ENCODE measurements at places on chromosomes 5 and 9. TPM values are rescaled to one million over a fixed set of nuclear protein-coding genes. Genes with fewer than 3 reads are reported as not detected.

DNA sequence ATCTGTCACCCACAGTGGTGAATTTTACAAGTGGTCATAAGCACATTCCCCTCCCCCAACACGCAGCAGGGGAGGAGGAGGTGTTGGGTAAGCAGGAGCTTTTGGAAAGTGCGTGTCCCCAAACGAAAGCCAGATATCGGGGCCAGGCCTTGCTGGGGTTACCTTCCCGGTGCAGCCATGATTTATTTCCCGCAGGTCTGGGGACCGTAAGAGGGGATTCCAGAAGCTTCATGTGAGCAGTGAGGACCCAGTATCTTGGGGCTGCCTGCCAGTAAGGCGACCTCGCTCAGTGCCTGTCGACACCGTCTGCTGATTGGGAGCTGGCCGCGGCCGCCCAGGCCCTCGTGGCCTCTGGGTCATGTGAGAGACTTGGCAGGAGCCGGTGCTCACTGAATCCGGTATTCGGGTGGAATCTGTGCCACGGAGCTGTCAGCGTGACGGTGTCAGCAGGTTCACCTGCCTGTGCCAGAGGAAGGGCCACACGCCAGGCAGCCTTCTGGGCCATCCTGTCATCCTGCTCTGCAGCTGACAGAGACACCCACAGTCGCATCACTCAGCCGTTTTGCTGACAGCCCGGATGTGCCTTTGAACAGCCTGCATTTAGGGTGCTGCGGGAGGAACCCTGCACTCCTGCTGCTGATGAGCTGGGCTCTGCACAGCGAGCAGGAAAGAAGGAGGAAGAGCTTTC lies 37.3 kb downstream of the SEC61B start:
- DNase-seq = peak; percentile 54

DNA sequence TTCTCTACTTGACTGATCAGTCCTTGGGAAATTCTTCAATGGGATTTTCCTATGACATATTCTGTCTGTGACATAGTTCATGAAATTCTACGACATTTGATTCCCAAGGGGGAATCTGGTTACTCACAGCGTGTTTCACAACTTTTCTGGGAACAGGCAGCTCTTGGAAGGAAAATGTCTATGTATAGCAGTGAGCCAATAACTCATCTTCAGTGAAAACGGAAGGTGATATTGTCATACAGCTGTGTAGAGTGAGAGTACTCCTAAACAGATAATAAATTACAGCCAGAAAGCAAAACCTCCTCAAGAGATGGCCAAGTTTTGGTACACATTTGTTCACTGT lies 91.4 kb downstream of the C9orf152 start:
- peak; percentile 94 for DNase-seq

DNA sequence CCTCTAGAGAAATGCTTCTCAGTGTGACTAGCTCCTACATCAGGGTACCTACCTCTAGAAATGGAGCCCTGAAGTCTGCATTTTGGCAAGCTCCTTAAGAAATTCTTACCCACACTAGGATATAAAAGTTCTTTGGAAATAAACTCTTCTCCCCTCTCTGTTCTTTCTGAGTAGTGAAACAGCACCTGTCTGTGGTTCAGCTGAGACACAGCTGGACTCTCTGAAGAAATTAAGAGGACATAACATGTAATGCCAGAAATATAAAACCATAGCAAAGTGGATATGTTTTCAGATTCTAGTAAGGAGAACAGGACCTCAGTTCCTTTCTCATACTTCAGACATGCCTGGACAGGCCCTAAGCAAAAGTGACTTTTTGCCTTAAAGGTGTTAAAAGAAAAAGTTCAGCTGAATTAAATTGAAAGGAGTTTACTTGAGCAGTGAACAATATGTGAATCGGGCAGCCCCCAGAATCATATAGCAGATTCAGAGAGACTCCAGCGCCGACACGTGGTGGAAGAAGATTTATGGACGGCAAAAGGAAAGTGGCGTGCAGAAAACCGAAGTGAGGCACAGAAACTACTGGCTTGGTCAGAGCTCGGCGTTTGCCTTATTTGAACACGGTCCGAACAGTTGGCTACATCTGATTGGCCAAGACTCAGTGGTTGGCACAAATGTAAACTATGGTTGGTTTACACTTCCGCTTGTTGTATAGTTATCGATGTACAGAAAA lies 64.5 kb downstream of the PRKACG start:
- DNase-seq = no peak

DNA sequence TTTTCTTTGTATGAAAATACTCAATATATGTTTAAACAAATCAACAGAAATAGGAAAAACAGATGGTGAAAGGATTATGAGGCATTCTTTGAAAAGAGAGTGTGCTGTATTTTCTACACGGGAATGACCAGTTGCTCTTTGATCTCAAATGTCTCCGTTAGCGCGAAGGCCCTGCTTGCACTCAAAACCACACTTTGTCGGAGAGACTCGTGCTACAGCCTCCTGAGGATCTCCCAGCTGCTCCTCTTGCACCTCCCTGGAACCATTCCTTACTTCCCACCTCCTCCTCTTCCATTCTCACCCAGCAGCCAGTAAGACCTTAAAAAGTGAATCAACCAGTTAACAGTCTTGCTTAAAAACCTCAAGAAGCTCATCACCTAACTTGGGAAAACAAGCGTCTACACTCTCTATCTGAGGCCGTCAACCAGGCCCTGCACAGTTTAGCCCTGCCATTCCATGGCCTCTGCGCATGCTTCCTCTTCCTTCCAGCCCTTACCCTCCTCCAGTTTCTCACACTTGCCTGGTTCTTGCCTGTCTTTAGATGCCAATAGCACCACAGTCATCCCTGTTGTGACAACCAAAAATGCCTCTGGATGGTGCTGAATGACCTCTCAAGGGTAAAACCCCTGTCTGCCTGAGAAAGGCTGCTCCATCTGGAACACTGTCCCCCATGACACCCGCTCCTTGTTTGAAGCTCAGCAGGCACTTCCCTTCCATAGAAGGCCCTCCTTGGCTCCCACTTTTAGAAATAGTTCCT lies 594.7 kb upstream of the WWC1 start:
- no peak for DNase-seq

GRCh38 chr5:76724871-76725270 lies 8.9 kb downstream of the F2R start:
- peak; percentile 62 for DNase-seq

GRCh38 chr5:4189317-4189716 lies 593.7 kb downstream of the IRX1 start:
- DNase-seq = peak; percentile 1

- DNase-seq = peak; percentile 51
Measured at GRCh38 chr9:109771087-109771486, 8.9 kb upstream of the PALM2AKAP2 start.

GRCh38 chr9:15837079-15837679 lies 284.3 kb downstream of the CCDC171 start:
- DNase-seq = peak; percentile 70

DNA sequence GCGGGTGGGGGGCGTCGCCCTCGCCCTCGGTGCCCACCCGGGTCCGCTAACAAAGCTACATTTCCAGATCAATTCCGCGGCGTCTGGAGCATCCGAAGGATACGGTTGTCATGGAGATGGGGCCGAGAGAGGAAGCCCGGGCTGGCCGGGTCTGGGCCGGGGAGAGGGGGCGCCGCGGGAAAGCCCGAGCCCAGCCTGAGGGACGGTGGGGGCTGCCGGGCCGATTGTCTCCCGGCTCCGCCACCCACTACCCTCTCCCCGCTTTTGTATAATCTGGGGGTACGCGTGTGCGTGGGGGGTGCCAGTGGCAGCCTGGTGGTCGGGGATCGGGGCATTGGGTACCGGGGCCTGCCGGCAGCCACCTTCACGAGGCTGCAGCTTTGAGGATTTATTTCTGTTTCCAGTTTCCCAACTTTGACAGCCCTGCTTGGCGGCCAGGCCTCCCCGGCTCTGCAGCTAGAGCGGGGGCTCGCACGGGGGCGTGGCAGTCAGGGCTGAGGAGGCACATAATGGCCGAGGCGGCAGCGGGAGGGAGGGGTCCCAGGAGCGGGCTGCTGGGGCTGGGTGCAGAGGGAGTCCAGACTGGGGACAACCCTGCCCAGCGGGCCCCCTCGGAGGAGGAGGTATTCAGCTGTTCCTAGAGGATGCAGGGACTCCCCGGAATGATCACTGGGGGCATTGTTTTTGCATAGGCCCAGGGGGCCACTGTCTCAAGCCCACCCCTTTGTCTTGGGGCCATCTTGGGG lies 626 bp downstream of the PSD2 start:
- DNase-seq = no peak

DNA sequence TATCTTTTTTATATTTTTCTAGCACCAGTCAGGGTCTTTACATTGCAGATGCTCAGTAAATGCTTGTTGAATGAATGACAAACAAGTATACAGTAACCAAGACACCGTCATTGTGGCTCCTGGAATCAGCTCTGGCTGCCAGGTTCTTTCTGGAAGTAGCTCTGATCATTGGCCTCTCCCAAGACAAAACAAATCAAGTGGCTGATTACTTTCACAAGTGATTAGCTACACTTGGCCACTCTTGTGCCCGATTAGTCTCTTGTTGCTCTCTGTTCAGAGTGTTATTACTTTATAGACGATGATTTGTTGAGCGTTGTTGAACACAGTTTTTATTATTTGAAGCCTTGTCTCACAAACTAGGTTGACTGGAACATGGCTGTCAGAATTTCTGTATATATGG lies 119.6 kb upstream of the TLX3 start:
- DNase-seq = no peak

GRCh38 chr9:68844631-68845612 lies 139.9 kb downstream of the PIP5K1B start:
- peak; percentile 36 for DNase-seq

GRCh38 chr9:19875291-19875920 lies 86.6 kb upstream of the SLC24A2 start:
- DNase-seq = peak; percentile 27

DNA sequence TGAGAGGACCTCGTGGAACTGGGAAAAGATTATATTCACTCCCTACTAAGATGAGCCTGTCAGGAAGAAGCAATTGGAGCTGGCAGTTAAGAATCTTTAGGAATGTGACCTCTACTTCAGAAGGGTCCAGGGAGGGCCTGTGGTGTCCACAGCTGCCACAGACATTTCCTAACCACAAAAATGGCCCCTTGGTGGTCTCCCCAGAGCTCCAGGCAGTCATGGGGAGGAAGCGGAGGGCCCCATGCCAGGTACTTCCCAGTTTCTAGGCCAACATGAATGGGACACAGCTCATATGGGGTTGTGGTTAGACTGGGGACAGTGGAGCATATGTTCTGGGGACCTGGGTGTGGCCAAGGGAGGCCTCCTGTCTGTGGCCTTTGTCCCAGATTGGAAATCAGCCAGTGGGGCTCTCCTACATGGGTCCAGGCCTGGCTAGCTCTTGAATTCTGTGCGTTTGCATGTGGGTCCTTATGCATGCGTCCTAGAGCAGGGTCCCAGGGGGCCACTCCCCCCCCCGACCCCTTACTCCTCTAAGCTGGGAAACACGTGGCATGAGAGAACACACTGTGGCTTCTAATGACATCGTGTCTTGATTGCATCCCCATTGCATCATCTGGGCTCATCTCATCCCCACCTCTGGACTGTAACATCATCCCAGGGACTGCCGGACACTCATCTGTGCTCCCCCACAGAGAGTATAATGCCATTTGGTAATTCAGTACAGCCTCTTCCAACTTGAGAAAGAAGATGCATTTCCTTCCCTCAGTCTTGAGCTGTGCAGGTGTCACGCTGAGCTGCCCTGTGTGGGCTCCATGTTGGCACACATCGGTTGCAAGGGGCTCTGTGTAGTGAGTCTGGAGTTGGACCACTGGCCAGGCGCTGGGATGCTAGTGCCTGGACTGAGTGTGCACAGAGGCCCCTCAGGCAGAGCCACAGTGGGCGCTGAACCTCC lies 31.3 kb downstream of the IRF1 start:
- DNase-seq = peak; percentile 53

GRCh38 chr5:80755626-80756025 lies 100.8 kb upstream of the DHFR start:
- no peak for DNase-seq

DNA sequence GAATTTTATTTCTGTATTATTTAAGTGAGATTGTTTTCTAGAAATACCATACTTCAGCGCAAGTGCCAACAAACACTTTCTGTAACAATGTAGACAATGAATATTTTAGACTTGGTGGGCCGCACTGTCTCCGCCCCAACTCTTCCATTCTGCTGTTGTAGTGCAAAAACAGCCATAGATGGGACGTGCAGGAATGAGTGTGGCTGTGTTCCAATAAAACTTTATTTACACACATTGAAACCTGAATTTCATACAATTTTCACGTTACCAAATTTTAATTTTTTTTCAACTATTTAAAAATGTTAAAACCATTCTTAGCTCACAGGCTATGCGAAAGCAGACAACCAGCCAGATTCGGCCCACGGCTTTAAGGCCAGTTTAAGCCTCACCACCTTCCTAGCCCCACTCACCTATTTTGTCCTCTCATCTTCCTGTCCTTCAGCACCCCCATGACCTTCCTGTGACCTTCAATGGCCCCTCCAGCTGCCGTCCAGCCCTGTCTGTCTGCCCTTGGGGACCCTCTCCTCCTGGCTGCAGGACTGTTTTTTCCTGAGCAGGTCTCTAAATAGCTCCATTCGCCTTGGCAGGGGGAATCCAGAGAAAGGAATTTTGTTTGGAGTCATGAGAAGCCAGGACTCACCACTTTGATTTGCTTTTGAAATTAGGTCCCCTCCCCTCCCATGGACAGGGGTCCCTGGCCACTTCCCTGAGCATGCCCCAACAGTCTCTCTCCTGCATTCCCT lies 11.2 kb upstream of the ANXA6 start:
- DNase-seq = no peak

DNA sequence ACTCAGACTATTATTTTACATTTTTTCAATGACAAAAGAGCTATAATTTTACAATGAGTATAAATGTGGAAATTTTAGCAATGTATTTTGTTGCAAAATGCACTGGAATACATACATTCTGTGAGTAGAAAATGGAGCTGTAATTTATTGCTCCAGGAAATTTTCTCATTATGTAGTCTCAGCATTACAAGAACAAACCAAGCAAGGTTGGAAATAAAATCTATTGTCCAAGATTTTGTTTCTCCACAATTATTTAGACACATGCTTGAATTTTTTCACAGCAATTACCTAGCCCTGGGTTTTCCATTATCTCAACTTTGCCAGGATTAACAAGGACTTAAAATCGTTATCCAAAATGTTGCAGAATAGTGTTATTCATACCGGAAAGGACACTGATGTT lies 820.1 kb downstream of the CDH12 start:
- no peak for DNase-seq

GRCh38 chr5:67910546-67910945 lies 305.0 kb upstream of the PIK3R1 start:
- DNase-seq = no peak

GRCh38 chr5:143653256-143653655 lies 158.7 kb upstream of the HMHB1 start:
- no peak for DNase-seq

ALAD gene
- 9.7 TPM for total RNA-seq

CARTPT gene
- total RNA-seq = not detected

GPSM1 gene
- 51.6 TPM for total RNA-seq

IGIP gene
- 13.0 TPM for total RNA-seq

KIF20A gene
- 26.0 TPM for total RNA-seq

IFNK gene
- total RNA-seq = not detected

BAAT gene
- total RNA-seq = not detected

ARHGEF37 gene
- total RNA-seq = 0.76 TPM

FXN gene
- total RNA-seq = 5.6 TPM

RNF183 gene
- total RNA-seq = not detected
